ENCODE measurements at places on chromosomes 3 and 15.

GRCh38 chr3:181660337-181660736 lies 51.4 kb upstream of the SOX2 start:
- no peak for DNase-seq

GRCh38 chr3:1072041-1072440 lies 20.8 kb upstream of the CNTN6 start:
- no peak for DNase-seq

DNA sequence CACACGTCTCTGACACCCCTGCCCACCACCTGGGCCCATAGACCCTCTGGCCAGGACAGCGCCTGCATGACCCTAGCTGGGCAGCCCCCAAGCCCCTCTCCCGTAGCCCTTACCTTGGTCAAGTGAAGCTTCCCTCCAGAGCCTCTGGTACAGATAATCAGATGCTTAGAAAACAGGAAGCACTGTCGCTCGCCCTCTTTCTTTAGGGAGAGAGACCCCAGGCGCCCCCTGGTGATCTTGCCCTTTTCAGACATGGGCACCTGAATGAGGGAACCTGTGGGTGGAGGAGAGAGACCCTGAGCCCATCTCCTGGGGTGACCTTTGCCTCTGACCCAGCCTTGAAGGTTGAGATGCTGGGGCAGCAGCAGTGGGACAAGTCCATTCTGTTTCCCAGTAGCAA lies 65.4 kb downstream of the RASGRF1 start:
- no peak for DNase-seq

GRCh38 chr15:81781395-81781794 lies 264.4 kb downstream of the MEX3B start:
- no peak for DNase-seq

- DNase-seq, result no peak
These were observed 22.1 kb downstream of the H1-8 start for GRCh38 chr3:129564981-129565644.

- no peak for DNase-seq
These were observed 191.6 kb downstream of the SV2B start for GRCh38 chr15:91291673-91292072.

DNA sequence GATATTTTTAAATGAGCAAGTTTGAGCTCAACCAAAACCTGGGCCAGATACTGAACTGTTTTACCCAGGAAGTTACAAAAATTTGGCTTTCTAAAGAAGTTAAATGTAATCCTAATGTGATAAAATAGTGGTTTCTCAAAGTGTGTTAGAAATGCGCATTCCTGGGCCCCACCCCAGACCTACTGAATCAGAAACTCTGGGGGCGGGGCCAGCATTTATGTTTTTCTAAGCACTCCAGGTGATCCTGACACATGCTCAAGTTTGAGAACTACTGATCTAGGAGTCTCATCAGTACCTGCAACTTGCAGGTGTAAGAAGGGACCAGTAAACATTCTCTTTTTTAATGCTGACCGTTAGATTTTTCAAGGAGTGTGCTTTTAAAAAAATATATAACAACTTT lies 190.6 kb downstream of the VPS13C start:
- no peak for DNase-seq

- DNase-seq, result no peak
These were observed 288.9 kb upstream of the DPH6 start for GRCh38 chr15:35834866-35835265.

GRCh38 chr15:71800190-71800589 lies 10.2 kb upstream of the NR2E3 start:
- no peak for DNase-seq

DNA sequence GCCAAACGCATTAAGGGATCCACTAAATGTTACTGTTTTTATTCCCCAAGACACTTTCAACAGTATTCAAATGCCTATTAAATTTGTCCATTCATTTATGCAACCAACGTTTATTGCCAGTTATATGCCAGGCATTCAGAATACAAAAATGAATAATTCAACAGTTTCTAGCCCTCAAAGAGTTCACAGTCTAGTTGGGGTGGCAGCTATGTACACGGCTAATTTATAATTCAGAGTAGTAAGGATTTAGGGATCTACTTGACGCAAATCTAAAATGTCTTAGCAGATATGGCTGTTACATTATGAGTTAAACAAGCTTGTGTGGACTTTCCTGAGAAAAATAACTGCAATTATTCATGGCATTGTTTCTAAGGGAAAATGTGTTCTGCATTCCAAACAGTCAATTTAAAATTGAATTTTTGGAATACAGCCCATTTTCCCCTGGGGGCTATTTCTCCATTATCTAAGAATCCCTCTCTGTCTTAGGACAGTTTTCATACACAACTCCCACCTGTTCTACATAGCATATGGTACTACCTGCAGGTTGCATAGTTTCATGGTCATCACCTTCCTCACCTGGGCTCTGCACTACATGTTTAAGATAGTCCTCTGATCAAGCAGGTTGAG lies 11.5 kb upstream of the MSL2 start:
- no peak for DNase-seq

Data from SK-N-MC (cell line).